Activated gamma-delta T cell (primary cell): ENCODE measurements at places on chromosomes 11 and 22.
A peak's percentile ranks its signal among the peaks of the same experiment; 100 is the strongest.

DNA sequence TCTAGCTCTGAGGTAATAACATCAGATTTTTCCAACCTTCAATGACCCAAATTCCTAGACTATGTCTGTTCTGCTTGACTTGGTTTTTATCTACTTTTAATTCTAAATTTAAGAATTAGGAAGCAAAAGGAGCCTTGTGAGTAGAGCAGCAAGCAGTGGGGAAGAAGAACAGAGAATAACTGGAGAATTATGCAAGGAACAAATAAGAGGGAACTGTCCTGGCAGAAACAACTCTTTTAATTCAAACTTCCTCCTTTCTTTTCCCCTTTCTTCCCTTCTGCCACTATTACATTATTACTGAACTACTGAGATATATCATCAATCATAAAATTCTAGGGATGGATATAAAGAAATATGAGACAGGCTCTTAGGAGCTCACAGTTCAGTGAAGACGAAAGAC, 276.1 kb downstream of the SBF2 start:
- DNase-seq, result no peak

DNA sequence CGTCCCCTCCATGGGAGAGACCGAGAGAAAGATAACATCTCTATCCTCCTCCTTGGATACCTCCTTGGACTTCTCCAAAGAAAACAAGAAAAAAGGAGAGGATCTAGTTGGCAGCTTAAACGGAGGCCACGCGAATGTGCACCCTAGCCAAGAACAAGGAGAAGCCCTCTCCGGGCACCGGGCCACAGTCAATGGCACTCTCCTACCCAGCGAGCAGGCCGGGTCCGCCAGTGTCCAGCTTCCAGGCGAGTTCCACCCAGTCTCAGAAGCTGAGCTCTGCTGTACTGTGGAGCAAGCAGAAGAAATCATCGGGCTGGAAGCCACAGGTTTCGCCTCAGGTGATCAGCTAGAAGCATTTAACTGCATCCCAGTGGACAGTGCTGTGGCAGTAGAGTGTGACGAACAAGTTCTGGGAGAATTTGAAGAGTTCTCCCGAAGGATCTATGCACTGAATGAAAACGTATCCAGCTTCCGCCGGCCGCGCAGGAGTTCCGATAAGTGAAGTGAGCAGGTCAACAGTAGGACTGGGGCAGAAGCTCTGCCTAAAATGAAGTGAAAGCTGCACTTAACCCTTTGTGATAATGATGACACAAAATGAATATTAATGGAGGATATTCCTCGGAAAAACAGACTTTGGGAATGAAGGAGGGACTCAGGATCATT, 65.3 kb downstream of the WNT11 start:
- no peak for DNase-seq

DNA sequence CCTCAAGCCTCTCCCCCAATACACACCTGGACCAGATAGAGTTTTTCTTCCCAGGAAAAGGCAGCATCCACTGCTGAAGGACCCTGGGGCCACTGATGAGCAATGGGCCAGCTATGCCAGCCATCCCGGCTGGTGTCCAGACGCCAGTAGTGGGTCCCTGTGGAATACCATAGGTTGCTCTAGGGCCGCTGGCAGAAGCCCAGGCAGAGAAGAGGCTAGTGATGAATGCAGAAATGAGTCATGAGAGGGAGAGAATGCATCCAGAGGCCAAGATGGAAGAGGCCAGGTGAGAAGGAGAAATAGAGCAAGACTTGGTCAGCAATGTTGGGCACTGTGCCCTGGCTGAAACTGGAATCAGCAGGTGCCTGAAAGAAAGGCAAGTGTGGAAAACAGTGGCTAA, 8.9 kb downstream of the HPX start:
- no peak for DNase-seq

DNA sequence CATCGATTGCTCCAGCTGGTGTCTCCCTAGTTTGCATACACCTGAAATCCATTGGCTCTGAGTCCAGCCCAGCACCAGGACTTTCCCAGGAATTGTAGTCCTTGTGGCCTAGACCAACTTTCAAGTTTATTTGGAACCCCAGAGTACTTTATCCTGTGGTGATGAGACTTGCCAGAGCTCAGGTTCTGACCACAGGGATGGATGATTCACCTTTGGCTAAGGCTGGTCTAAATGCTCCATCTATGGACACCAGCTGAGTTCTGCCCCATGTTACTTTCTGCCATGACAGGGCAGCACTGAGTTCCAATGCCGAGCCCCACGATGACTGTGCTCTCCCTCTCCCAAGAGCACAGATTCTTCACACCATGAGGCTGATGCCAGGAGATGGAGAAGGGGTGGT, 17.3 kb upstream of the INSC start:
- DNase-seq, result no peak

DNA sequence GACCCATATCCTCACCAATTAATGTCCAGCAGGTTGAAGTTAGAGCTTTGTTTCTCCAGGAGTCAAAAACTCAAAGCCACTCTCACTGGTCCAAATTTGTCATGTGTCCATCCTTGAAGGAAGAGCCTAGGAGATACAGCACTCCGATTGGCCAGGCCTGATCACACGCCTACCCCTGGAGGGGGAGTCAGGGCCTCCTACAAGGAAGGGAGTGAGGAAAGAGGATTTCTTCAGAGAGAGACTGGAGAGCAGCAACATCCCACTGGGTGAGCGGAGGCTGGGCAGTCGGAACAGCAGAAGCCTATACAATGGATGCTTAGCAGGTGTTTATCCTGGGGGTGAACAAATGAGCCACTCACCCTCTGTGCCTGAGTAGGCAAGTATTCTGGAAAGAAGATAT, 113.9 kb downstream of the TRIM29 start:
- DNase-seq, result no peak

GRCh38 chr22:39456522-39457197, at the start of gene MGAT3:
TSS of gene MGAT3 (plus strand) at chr22:39457012. CDS start at chr22:39487348, 30,336 bp downstream.
- no peak for DNase-seq

GRCh38 chr11:73141309-73142127, 600 bp downstream of the FCHSD2 start:
- peak; percentile 65 for DNase-seq

DNA sequence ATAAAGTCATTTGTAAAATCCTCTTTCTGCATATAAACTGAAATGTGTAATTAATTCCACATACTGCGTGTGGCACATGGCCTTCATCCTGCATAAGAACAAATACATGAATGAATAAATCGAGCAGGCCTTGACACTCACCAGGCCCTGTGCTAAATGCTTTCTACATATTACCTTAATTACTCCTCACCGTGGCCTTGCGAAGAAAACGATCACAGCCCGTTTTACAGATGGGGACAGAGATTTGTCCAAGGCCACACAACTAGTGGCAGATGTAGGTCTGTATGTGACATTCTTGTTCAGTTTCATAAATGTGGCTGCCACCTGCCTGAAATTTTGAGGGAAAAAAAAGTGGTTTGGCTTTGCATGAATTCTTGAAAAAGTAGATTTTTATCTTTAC, 5.8 kb upstream of the CCND1 start:
- no peak for DNase-seq

DNA sequence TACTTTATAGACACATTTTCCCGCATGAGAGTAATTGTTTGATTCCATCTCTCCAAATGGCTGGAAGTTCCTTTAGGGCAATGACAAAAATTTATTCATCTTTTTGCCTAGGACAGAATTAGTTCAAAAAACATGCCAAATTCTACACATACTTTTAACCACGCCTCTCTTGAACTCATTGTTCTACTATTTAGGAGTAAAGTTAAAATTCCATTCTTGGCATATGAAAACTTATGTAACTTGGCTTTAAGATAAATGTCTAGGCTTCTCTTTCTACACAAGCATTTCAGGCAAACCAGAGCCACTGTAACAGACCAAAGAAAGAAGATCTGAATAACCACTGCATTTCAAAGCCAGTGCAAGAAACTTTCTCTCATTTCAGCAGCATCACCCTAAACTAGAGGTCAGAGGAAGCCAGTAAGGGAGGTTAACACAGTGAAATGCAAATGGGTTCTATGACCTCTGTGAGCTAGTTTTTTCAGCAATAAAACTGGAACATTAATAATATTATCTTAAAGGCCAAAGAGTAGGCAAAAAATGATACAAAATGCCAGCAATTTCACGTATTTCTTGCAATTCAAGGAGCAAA, 73.0 kb downstream of the RSF1 start:
- no peak for DNase-seq

- DNase-seq, result no peak
These were observed 98.2 kb downstream of the MSANTD4 start for GRCh38 chr11:105923807-105924206.

- no peak for DNase-seq
These were observed at the start of gene APOBEC3H for GRCh38 chr22:39097098-39098020. TSS of gene APOBEC3H (plus strand) at chr22:39097244. CDS start at chr22:39100279, 3,035 bp downstream.

DNA sequence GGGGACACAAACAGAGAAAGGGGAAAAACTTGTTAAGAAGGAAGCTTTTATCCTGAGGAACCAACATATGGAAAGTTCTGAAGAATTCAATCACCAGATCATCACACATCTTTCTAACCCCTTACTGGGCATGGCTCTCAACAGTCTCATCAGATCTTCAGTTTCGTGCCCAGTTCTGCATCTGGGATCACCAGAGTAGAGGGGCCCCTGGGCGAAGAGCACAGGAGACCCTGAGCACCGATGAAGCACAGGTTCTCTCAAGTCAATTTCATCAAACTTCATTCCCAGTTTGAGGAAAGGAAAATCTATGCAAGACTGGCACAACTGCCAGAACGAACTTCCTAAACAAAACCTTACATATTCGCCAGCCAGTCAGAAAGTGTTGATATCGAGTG, 8.5 kb upstream of the PYGM start:
- no peak for DNase-seq

- peak; percentile 70 for DNase-seq
These were observed 741 bp upstream of the TMEM179B start for GRCh38 chr11:62786318-62787004.

DNA sequence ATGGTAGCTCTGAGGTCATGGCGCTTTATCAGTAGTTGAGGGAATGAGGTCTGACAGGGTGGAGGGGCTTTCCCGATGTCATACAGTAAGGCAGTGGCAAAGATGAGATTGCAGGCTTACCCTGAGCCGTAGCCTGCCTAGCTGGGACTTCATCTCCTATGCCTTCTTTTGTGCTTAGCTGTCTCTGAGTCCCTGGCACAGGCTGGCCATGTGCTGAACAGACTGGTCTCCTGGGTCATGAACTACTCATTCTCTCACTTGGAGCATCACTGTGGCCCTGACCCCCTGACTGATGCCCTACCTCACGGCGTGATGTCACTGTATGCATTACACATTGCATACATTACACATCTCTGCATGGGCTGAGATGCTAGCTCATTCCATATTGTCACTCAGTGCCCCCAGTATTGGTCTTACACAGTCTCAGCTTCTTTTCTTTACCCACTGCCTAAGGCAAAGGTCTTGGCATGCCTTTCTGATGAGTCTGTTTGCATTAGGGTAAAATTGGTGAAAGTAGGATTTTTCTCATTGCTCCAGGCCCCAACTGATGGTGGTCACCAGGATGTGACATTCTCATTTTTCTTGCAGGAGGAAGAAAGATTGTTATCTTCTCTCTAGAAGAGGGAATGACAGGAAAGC, 389.4 kb upstream of the CADM1 start:
- DNase-seq, result no peak

DNA sequence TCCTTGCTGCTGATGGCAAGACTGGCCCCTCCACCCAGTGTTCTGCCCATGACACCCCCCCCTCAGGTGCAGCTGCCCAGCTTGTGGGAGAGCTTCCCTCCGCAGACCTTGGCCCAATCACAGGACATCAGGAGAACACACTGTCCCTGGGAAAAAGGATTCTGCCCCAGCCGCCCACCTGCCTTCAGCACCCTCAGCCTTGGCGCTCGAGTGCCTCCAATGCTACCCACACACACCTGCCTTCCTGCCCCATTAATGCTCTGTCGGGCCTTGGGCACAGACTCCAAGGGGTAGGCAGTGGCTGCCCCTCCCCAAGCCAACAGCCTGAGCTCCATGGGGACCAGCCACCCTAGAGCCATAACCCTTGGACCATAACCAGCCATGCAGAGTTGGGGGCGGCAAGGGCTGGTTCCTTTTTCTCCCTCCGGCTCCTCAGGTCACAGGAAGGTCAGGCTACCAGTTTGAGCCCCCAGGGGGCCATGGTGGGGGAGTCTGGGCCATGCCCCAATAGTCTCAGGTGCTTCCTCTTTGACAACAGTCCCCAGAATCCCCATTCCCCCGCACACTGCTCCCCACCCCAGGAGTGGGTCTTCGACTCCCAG, 1.3 kb upstream of the ZNF70 start:
- no peak for DNase-seq

- peak; percentile 29 for DNase-seq
These were observed 86.6 kb downstream of the KCNQ1 start for GRCh38 chr11:2531277-2531986.

DNA sequence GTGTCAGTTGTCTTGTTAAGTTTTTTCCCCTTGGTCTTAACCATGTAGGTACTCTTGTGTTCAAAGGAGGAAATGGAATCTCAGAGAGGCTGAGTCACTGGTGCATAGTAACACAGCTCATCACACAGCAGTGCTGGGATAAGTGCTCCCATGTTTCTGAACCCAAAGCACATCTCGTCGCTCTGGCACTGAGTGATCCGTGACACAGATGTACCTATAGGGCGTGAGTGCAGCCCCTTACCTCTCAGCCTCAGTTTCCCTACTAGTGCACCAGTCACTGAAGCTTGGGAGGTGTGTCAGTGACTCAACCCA, 234.0 kb downstream of the ST3GAL4 start:
- DNase-seq, result no peak

- no peak for DNase-seq
These were observed 54.7 kb upstream of the LYVE1 start for GRCh38 chr11:10622957-10623791.

GRCh38 chr11:130911306-130911705, 5.0 kb downstream of the SNX19 start:
- no peak for DNase-seq

- DNase-seq, result no peak
These were observed 167.6 kb upstream of the SESN3 start for GRCh38 chr11:95398437-95399112.

GRCh38 chr11:69213316-69213715, 57.6 kb downstream of the SMIM38 start:
- DNase-seq, result no peak

DNA sequence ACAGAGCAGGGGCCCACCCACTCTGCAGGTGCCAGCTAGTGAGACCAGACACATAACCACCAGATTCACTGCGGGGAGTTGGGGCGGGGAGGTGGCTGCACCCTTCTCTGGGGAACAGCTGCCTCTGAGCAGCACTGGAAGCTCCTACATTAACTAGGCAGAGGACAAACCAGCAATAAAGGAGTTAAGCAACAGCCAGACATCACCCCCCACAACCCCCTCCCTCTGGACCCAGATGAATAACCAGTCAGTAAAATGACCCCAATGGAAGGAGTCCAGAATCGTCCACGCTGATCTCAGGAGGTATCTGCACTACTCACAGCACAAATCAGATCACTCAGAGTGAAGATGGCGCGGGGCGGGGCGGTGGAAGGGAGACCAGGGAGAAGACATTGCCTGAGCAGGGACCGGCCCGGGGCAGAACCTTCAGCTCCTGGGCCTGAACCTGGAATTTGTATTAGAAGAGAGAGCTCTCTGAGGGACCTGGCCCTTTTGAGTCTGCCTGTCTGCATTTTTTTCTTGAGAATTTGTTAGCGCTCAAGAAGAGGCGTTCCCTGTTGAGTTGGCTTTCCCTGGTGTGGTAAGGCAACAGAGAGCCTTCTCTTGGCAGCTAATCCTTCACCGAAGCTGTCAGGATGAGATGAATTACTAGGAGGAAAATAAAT, 125.5 kb upstream of the NCAM1 start:
- DNase-seq, result no peak
